ENCODE measurements at places on chromosomes 3 and 15.

- DNase-seq: no peak
These were observed 3.0 kb upstream of the TFDP2 start for GRCh38 chr3:142152384-142152783.

- DNase-seq: no peak
These were observed 50.2 kb upstream of the MGA start for GRCh38 chr15:41610048-41610447.

GRCh38 chr15:85984241-85984640, 95.4 kb upstream of the AGBL1 start:
- DNase-seq: no peak

GRCh38 chr3:99774467-99774866, 43.2 kb upstream of the CMSS1 start:
- DNase-seq: no peak

DNA sequence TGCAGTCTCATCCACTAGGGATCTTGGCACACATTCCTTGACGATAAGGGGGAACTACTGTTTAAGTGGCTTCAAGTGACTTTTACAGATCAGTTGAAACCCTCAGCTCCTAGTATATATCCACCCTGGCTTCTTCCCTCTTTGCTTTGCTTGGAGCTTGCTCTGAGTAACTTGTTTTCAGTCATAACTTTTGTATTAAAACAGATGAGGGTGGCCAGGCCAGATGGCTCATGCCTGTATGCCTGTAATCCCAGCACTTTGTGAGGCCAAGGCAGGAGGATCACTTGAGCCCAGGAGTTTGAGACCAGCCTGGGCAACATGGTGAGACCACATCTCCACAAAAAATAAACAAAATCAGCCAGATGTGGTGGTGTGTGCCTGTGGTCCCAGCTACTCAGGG, 42.4 kb downstream of the EOMES start:
- DNase-seq: no peak

DNA sequence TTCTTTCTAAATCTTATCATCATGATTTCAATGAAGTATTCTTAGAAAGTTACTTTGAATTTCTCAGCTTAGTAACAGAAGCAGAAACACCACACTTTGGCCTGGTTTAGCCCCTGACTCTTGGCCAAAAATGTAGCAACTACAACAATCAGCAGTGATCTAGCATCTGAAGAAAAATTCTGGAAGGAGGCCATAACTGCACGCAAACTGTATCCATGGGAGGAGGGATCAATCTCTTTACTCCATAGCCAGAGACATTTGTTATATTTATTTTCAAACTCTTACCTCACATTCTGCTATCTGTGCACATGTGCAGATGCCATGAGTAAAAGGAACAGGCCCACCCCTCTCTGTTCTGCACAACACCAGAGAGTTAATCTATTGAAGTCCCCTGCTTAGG, 251.0 kb upstream of the P2RY1 start:
- DNase-seq: no peak

GRCh38 chr15:75687486-75688277, 25.0 kb downstream of the CSPG4 start:
- no peak for DNase-seq

DNA sequence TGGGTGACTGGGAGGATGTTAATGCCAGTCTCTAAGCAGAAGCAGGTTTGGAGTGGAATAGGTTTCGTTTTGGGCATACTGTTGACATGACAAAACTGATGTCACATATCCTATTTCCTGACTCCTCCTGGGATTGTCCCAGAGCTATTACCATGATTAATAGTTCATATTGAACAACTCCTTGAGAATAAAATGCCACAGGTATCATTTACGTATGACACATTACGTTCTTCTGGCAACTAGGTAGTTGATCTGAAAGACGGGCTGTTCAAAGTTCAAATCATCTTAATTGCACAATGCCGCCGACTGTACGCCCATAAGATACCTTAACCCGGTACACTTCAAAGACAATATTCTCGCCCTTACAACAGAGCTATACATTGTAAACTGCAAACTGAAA, 1.4 kb upstream of the RAB5A start:
- no peak for DNase-seq

- DNase-seq: no peak
These were observed 8.8 kb upstream of the A4GNT start for GRCh38 chr3:138140940-138141339.

DNA sequence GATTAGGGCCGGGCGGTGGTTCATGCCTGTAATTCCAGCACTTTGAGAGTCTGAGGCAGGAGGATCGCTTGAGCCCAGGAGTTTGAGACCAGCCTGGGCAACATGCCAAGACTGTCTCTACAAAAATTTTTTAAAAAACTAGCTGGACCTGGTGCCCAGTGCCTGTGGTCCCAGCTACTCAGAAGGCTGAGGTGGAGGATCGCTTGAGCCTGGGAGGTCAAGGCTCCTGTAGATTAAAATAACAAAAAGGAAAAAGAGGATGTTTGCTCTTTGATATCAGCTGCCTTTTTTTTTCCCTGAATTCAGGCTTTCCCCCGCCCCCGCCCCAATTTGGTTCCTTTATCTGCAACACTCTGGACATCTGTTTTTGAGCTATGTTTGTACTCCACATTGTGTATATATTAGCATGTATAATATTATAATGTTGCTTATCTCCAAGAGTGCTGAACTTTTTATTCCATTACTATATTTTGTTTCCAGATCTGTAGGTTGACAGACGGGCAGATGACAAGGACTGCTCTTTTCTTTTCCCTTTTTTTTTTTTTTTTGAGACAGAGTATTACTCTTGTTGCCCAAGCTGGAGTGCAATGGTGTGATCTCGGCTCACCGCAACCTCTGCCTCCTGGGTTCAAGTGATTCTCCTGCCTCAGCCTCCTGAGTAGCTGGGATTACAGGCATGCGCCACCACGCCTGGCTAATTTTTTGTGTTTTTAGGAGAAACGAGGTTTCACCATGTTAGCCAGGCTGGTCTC, 4.6 kb downstream of the SNAP23 start:
- no peak for DNase-seq

- DNase-seq: no peak
These were observed 31.7 kb downstream of the HES1 start for GRCh38 chr3:194167480-194168282.

- peak; percentile 55 for DNase-seq
These were observed 16.6 kb downstream of the EPB42 start for GRCh38 chr15:43204016-43204901.

- DNase-seq: no peak
These were observed 99.6 kb downstream of the FAM43A start for GRCh38 chr3:194785315-194785714.

DNA sequence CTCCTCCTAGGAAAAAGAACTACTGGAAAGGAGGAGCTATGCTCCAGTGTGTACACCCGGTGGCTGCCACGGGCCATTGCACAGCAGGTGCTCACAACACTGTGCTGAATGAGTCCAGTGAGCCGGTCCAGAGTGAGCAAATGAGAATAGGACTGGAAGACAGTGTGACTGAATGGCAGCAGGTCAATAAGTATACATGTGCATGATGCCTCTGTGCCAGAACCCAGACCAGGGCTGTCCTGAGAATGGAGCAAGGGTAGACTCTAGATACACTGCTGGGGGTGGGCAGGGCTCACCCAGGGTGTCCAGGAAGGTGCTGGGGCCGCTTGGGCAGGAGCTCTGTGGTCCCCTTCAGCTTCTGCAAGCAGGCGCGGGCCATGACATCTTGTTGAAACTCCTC, 8.3 kb downstream of the POLG start:
- DNase-seq: no peak

DNA sequence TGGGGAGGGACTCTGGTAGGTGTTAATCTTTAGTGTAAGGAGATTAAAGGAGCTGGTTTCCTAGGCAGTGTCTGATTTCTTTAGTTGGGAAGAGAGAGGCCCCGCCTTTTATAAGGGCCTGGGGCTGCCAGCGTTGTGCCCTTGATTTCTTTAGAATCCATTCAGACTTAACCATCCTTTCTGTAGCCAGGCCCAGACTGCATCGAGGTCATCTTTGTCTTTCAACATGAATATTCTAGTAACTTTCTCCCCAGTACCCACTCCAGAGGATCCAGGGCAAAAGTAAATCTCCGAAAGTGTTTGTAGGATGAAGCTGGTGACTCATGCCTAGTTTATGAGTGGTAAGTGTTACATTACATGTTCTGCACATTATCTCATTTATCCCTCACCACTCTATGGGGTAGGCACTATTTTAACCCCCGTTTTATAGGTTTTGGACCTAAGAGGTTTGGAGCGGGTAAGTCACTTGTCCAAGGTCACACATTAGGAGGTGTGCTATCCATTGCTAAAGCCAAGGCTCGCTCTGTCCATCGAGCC, 11.8 kb upstream of the USP3 start:
- no peak for DNase-seq

- no peak for DNase-seq
These were observed 30.2 kb downstream of the MUC20 start for GRCh38 chr3:195750797-195751520.

- no peak for DNase-seq
These were observed 205.8 kb upstream of the EOMES start for GRCh38 chr3:27927882-27928281.

- DNase-seq: no peak
These were observed 161.3 kb upstream of the SLC2A2 start for GRCh38 chr3:171187706-171188290.

GRCh38 chr3:138443091-138443490, 8.7 kb downstream of the ESYT3 start:
- no peak for DNase-seq

GRCh38 chr15:68808091-68808490, 12.6 kb downstream of the ANP32A start:
- no peak for DNase-seq

DNA sequence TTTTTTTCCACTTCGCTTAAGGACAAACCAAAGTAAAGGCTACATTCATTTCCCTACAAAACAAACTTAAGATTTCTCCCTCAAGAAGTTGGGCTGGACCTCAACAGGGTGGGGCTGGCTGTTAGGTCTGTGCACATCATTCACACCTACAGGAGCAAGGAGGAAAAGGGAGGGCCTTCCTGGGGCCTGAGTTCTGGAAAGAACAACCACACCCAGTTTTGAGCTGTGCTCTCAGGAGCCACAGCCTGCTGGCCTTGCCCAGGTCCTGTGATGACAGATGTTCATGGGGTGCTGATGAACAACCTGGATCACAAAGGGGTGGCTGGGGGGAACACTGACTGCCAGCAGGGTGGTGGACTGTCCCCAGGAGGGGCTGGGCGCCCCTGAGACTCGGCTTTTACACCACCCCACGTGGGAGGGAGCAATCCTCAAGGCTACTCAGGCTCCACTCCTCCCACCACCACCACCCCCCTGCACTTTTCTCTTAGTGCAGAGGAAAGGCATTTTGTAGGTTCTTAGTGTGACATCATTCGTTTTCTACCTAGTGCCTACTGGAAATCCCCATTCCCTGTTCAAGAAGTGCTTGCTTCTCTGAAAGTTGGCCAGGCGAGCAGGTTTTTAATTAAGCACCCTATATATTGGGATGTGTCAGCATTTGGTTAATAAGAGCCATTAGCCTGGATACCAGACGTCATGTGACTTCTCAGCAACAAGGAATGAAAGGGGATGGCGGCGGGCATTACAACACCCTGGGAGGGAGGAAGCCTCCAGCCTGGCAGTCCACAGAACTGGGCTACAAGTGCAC, 35.7 kb downstream of the CCNB2 start:
- no peak for DNase-seq

- no peak for DNase-seq
These were observed 1.8 kb downstream of the DAPK2 start for GRCh38 chr15:64044300-64045100.

GRCh38 chr3:25540273-25540672, 112.2 kb downstream of the RARB start:
- no peak for DNase-seq

GRCh38 chr3:99470841-99471240, 167.6 kb upstream of the COL8A1 start:
- no peak for DNase-seq

DNA sequence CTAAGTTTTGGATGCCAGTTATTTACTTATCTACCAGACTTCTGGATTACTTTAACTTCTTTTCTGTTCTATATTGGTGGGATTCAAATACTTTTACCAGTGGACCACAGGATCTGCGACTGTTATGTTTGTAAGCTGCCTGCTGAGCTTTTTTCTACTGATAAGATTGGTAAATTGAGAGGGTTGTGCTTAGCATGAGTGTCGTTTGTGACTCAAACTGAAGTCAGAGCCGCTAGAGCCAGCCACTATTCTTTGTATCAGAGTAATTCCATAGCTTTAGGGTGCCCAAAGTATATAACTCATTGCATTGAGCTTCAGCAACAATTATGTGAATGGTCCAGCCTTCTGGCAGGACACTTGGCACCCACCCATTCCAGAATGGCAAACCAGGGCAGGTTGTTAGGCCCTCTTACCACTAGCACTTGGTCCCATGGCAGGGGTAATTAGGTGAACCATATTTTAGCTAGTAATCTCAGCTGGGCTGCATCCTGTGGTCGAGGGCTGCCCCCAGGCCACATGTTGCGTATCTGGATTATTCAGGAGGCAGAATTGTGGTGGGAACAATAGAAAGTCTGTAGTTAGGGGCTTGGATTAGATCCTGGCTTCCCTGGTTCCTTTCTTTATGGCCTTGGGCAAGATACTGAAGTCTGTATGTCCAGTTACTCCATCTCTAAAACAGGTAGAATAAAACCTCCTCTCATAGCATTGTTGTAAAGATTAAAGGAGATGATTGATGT, 6.0 kb downstream of the PLCL2 start:
- DNase-seq: no peak

DNA sequence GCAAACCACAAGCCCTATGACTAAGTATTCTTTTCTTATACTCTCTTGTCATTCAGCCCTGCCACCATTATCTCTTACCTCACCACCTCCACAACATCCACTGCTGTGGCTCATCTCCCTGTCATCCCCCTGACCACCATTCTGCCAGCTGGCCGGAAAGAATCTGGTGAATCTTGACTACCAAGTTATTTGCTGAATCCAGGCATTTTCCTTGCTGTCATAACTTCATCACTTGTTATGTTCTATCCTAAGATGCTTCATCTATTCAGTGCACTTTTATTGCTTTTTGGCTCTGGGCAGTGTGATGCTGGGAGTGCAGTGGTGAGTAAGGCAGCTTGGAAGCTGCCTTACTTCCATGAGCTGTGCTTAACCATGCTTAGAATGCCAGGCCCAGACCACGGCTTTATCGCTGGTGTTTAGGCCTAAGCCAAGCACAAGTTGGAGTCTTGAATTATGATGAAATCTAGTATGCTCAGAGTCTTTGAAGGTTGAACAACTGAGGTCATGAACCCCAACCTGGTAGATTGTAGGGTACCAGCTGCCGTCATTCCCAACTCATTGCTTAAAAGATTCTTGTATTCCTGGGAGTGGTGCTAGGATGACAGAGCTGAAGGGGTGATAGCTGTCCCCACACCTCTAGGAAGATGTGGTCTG, 27.0 kb upstream of the APH1B start:
- DNase-seq: no peak

- no peak for DNase-seq
These were observed 227.2 kb upstream of the GPR149 start for GRCh38 chr3:154657218-154657617.

DNA sequence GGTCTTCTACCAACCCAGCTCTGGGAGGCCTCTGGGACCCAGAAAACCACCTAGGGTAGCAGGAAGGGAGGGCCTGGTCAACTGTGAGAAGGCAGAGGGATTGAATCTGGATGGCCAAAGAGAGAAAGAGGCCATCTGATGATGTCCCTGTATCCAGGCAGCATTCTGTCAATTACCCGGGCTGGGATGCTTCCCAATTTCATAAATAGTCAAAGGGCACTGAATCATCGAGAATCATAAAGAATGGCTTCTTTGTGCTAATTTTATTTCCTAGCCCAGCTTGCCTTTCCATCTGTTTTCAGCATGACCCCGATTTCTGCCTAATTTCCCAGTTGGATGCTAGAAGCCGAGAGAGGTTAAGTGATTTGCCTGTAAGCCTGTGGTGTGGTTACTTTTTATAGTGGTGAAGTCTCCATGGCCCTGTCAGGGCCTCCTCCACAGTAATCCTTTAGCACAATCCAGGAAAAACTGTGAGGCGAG, 129.2 kb downstream of the FAM43A start:
- no peak for DNase-seq

All from stimulated activated CD4-positive, alpha-beta T cell treated with anti-CD3 and anti-CD28 coated beads, Interleukin-4, amount 100 ng/mL, for 1 hour (primary cell).